ENCODE measurements at places on chromosomes 6 and 20.
A peak's percentile ranks its signal among the peaks of the same experiment; 100 is the strongest.

GRCh38 chr6:114042267-114043016 lies 71.5 kb upstream of the HDAC2 start:
- DNase-seq: no peak

DNA sequence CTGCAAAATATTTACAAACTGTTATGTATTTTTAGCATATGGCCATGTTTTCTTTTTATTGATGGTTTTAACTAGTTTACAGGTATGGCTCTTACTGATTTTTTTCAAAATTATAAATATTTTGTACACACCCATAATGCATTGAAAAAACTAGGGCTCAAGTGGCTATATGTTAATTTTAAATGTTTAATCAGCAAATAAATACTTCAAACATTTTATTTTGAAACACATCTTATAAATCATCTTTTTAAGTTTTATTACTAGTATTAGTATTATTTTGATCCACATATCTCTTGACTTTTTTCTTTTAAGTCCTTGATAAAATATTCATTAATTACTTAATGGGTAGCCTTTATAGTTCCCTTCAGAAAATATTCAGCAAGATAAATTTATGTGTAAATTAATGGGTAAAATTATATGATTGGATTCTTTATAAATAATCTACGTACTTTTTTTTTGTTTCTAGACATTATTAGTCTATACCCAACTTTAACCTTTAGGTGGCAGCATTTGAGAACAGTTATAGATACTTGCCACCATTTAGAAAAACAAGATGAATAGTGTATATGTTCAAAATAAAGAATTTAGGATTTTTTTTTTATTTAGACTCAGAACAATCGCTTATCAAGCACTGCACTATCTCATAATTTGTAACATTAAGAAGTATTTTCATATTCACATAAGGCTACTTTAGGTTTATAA lies 241.9 kb downstream of the ADGRB3 start:
- DNase-seq: no peak

DNA sequence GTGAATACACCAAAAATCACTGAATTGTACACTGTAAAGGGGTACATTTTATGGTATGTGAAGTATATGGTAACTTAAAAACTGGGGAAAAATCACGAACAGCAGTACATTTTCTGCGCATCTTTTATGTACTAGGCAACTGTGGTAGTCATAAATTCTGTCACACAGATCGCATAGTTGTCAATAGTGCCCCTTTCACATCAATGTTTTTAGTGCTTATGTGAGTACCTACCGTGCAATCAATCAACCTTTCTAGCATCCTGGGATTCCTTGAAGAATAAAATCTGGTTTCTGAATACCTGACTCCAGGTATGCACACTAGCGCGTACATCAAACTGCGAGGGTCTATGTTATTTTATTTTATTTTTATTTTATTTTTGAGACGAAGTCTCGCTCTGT lies 637 bp upstream of the RPF2 start:
- DNase-seq: no peak

DNA sequence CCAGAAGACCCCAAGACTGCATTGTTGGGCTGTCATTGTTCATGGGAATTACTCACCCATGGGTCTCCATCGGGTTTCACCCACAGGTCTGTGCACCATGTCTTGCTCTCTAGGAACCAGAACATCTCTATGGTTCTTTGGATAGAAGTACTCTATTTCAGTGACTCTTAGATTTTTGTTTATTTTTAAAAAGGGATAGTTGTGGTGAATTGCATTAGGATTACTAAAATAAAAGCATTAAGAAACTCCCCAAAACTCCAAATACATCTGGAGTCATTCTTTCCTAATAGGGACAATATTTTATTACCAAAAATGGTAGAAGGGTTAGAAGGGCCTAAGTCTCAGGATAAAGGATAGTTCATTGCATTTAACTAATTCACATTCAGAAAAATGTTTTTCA lies 166.9 kb upstream of the TNFAIP3 start:
- no peak for DNase-seq

- DNase-seq: no peak
These were observed at the start of gene OCSTAMP for GRCh38 chr20:46550461-46550860. Gene OCSTAMP (minus strand): TSS chr20:46550654. CDS start chr20:46550560, 94 bp downstream.

DNA sequence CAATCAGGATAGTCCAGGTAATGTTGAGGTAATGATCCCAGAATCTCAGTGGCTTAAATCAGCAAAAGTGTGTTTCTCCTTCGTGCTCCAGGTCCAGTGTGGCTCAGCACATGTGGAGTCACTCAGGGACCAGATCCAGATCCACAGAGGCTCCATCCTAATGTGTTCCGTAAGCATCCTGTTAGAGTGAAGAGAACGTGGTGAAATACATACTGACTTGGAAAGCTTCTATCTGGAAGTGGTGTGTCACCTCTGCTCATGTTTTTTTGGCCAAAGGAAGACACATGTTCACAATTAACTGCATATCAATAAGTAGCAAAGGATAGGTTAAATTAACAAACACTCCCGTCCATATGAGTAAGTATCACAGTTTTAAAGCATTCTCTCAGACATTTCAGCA lies 26.8 kb upstream of the PREP start:
- no peak for DNase-seq

DNA sequence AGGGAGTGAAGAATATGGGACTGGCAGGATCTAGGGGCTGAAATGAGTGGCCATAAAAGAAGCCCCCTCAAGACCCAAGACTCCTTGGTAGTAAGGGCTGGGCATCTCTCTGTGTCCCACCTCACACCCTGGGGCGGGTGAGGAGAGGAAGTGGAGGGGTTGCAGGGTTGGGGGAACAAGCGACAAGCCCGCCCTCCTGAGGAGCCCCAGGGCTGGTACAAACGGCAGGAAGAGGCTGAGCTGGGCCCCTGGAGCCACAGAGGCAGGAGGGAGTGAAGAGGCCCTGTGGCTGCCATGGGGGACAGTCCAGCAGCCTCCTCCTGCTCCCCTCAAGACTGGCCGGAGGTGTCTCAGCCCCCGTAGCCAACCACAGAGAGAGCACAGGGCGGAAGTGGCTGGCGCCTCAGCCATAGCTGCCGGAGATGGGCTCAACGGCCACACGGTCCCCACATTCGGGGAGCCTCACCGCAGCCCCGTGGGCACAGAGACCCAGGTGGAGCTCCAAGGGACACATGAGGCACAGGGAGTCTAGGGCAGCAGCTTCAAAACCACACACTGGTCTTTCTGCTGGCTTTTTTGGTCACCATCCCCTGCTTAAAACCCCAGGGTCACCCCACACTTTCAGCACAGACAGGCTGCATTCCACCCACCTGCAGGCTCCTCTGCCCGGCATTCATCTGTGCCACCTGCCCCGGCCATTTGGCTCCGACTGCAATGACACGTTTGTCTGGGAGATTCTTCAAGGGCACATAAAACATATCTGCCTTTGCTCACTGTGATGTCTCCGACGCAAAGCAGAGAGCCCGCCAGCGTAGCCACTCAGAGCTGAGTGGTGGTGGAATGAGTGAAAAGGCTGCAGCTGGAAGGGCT lies 524 bp downstream of the C20orf203 start:
- no peak for DNase-seq

- no peak for DNase-seq
These were observed 674.2 kb upstream of the MANEA start for GRCh38 chr6:94902974-94903628.

DNA sequence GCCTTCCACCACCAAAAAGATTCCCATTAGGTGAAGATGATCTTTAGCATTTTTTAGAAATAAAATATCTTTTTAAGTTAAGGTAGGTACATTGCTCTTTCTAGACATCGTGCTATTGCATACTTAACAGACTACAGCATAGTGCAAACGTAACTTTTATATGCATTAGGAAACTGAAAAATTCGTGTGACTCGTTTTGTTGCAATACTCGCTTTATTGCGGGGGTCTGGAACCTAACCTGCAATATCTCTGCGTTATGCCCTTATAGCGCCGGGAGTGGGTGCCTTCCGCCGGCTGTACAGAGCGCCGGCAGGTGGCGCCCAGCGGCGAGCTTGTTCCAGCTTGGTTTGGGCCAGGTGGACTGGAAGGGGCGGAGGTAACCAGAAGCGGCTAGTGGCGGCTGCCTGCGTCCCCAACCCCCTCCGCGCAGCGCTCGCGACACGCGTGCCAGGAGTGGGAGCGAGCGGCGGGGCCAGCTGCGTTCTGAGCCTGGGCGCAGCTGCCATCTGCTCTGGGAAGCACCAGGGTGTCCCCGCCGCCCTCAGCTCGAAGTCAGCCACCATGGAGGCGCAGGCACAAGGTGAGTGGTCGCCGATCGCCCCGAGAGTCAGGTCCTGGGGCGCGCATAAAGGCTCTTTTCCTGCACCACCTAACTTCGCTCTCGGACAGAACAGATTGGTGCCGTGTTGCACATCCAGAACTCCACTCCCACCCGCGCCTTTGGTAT lies at the start of gene TPD52L1:
Gene TPD52L1, plus strand, starts transcription at position 383 of the 727 bp plus-strand sequence. Its CDS starts 179 bp downstream, at position 562.
- peak; percentile 70 for DNase-seq

DNA sequence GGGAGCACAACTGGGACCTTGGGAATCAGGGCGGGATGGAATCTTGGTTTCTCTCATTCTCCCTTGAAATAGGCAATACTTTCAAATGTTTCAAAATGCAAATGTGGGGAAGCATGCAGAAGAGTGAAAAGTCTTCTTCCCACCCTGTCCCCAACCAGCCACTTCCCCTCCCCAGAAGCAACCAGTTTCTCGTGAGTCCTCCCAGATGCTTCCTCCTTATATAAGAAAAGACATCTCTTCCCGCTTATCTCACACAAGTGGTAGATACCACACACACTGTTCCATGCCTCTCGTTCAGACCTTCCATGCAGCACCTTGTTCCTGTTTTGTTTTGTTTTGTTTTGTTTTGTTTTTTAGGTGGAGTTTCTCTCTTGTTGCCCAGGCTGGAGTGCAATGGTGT lies 25.1 kb downstream of the HCK start:
- DNase-seq: no peak

GRCh38 chr6:157823001-157823527 lies at the start of gene SNX9:
Gene SNX9 (plus strand): TSS chr6:157823246. CDS start chr6:157823435, 189 bp downstream.
- DNase-seq: peak; percentile 55

DNA sequence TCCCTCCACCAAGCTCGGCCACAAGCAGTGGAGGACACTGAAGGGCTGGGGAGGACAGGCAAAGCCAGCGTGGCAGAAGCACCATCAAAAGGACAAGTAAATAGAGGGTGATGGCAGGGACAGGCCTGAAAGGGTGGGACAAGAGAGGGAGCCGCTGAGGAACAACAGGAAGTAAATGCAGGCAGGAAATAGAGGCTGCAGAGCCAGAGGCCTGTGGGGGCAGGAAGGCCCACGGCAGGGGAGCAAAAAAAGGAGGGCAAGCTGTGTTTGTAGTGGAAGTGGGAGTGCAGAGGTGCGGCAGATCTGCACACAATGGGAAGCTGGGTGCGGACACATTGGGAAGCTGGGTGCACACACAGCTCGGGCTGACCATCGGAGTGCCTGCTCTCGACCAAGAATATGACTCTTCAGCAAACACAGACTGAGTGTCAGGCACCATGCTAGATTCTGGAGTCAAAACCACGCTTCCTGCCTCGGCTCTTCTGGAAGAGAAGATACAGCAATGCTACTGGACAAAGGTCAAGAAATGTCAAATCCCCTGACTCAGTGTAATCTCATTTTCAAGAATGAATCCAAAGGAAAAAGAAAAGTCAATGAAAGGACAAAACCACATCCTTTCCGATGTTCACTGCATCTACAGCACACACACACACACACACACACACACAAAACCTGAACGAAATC lies 40.4 kb upstream of the RAB22A start:
- no peak for DNase-seq

GRCh38 chr6:166382500-166382932 lies 224 bp downstream of the MPC1 start:
- no peak for DNase-seq

- DNase-seq: no peak
These were observed 760.9 kb upstream of the FLRT3 start for GRCh38 chr20:15098351-15098750.

DNA sequence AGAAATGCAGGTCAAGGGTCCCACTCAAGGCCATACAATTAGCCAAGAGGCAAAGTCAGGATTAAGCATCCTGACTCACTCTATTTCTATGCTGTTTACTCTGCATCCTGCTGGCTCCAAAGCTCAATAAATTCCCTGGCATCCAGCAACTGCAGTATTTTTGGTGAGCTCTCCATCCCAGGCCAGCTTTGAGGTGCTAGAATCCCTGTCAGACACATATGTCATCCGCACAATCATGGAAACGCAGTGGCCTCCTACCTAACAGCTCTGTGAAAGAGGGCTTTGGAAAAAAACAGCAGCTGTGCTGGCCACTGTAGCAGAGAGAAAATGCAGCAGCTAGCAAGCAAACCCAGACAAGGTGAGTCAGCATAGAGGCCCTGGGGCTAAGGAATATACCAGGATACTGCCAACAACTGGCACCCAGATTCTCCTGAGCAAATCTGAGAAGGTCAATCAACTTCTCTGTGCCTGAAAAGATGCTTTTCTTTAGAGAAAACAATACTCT lies 58.4 kb downstream of the ANKEF1 start:
- peak; percentile 37 for DNase-seq

DNA sequence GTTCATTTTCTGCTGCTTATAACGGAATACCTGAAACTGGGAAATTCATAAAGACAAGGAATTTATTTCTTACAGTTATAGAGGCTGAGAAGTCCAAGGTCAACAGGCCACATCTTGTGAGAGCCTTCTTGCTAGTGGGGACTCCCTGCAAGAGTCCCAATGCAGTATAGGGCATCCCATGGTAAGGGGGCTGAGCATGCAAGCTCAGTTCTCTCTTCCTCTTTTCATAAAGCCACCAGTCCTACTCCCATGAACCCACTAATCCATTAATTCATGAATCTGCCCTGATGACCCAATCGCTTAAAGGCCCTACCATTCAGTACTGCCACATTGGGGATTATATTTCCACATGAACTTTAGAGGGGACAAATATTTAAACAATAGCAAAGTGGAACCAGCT lies 26.5 kb downstream of the CYB5R4 start:
- no peak for DNase-seq

- no peak for DNase-seq
These were observed 979.9 kb downstream of the HACE1 start for GRCh38 chr6:103879800-103880199.

GRCh38 chr6:51382847-51383246 lies 564.2 kb downstream of the TFAP2B start:
- DNase-seq: no peak

DNA sequence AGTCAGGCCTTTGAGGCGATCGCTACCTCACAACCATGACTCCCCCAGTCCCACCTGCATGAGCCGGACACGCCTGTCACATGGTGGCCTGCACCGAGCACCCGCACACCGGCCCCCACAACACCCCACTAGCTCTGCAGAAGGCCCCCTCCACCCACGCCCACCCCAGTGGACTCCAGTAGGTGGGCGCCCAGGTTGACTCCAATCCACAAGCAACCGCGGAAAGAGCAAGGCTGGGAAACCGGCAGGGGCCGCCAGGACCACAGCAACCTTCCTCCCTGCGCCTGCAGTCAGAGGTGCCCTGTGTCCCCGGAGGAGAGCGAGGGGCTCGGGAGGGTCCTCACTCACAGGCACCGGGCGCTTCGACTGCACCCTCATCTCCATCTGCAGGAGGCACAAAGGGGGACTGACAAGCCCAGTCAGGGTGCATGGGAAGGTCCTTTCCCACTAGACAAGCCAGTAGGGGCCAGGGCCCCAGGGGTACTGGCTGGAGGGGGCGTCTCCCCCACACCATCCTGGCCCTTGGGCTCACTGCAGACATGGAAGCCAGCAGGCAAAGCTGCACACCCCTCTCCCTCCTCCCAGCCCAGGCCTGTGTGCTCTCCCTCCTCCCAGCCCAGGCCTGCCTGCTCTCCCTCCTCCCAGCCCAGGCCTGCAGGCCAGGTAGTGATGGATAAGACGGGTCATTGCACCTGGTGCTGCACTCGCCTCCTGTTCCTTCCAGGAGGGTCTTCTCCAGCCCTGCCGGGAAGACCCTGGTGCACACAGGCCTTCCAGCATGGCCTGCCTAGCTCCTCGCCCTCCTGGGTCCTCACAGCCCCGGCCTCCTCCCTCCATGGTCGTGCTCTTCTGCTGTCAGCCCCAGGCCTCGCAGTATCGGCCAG lies 137.2 kb downstream of the DLL1 start:
- no peak for DNase-seq

- no peak for DNase-seq
These were observed 6.3 kb upstream of the VSX1 start for GRCh38 chr20:25088267-25088666.

Measured in cerebellum (tissue), 4 donors.